MV-4-11 (cell line): ENCODE measurements at places on chromosomes 12 and 14.

GRCh38 chr14:61112506-61112905 is 131.5 kb downstream of the SLC38A6 start:
- DNase-seq, result no peak

DNA sequence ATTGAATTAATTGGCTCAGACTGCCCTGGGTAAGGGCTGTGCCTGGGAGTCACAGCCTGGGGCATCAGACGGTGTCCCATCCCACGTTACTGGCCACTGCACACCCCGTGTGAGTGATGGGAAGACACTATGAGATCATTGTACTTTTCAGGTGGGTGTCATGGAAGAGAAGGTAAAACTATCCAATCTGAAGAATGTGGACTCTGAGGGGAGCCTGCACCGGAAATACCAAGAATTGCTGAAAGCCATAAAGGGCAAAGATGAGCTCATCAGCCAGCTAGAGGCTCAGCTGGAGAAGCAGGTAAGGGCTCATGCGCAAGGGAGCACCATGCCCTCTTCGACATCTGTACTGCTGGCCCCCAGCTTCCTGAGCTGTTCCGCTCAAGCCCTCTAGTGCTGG is 24.0 kb downstream of the PLEKHH1 start:
- no peak for DNase-seq

GRCh38 chr12:53044052-53044581 is 5.7 kb upstream of the TNS2 start:
- DNase-seq, result peak; percentile 9

GRCh38 chr12:49966511-49967041 is 4.9 kb downstream of the AQP5 start:
- no peak for DNase-seq

- no peak for DNase-seq
Observed at GRCh38 chr12:81255456-81255855, 177.6 kb downstream of the ACSS3 start.

- DNase-seq, result no peak
Observed at GRCh38 chr12:26817183-26817591, 15.8 kb downstream of the ITPR2 start.

GRCh38 chr12:5548152-5548943 is 116.4 kb downstream of the NTF3 start:
- no peak for DNase-seq

- DNase-seq, result peak; percentile 67
Observed at GRCh38 chr12:57590864-57591781, at the start of gene PIP4K2C. PIP4K2C (plus strand) TSS chr12:57591192; CDS start chr12:57591290, 98 bp downstream.

DNA sequence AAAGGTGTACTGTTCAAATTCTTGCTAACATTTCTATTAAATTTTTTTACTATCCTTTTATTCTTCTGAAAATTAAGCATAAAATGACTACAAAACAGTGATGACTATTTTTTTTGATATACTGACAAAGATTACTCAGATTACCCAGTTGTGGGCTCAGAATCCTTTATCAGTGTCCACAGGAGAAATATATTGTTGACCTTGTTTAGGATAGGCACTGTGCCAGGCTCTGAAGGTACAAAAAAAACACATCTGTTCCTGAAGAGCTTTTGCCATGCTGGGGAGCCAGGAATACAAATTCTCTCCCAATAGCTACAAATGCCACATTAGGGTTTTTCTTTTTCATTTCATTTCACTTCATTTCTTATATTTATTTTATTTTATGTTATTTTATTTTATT is 26.9 kb upstream of the GCH1 start:
- DNase-seq, result no peak

- peak; percentile 34 for DNase-seq
Observed at GRCh38 chr12:104877103-104877705, 80.9 kb downstream of the SLC41A2 start.

- no peak for DNase-seq
Observed at GRCh38 chr14:69214393-69214792, 23.1 kb downstream of the EXD2 start.

DNA sequence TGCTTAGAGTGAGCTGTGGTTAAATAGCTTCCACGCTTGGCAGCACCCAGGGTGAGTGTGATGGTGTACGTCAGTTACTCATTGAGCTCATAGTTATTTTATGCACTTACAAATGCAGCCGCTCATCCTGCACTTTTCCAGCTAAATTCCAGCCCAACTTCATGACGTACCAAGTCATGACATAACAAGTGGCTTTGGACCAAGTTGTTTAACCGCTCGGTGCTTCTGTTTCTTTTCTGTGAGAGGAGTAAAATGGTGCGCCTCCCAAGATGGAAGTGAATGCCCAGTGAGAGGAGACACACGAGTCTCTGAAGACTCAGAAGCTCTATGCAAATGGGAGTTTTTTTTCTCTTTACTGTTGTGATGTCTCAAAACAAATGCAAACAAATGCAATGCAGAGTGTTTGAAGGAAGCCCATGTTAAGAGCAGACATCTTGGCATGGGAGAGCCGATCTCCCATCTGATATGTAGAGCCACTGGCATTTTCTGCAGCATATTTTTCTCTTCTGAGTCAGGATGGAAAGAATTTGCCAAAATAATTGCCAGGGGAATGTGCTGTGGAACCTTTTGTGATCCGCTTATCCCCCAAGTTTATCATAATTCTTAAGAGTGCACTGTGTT is 72.2 kb downstream of the FBXW8 start:
- no peak for DNase-seq

DNA sequence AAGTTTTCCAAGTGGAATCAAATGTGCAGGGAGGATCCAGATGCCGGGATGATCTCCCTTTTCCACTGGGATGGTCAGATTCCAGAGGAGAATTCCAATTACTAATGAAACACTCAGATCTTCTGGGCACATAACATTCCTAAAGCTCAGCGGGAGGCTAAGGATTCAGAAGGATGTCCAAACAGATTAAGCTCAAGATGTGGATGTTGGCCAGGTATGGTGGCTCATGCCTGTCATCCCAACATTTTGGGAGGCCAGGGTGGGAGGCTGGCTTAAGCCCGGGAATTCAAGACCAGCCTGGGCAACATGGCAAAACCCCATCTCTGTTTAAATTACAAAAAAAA is 62.0 kb upstream of the PNMA1 start:
- no peak for DNase-seq

DNA sequence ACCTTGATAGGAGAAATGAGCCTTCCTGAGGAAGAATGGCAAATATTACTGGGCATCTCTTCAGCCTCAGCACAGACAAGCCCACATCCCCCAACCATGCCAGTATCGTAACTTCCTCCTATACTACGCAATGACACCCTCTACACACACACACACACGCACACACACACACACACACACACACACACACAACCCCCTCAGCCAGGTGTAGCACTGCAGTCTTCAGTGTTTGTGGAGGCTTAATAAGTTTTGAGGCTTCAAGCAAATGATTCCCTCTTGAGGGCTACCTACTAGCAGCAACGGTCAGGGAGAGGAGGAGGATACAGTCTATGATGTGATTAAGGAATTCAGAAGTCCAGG is 1.6 kb downstream of the DGKA start:
- peak; percentile 42 for DNase-seq

- no peak for DNase-seq
Observed at GRCh38 chr12:108237272-108237671, 101.8 kb downstream of the CMKLR1 start.

DNA sequence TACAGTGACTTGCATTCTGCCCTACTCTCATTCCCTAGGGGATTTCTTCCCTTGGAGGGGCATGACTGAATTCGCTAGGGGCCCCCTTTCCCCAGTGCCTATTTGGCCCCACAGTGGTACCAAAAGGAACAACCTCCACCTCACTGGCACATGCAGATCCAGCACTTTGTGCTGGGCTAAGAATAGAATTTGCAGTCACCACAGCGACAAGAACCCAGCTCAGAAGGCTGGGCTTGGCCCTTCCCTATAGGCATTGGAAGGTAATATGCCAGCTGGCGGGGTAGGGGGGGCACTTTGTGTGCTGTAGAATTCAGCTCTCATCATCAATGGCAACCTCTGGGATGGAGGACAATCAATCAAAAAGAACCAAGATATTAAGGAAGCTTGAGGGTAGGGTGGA is 13.9 kb downstream of the BAZ2A start:
- DNase-seq, result no peak

- no peak for DNase-seq
Observed at GRCh38 chr12:122244565-122245371, 18.9 kb upstream of the DIABLO start.

DNA sequence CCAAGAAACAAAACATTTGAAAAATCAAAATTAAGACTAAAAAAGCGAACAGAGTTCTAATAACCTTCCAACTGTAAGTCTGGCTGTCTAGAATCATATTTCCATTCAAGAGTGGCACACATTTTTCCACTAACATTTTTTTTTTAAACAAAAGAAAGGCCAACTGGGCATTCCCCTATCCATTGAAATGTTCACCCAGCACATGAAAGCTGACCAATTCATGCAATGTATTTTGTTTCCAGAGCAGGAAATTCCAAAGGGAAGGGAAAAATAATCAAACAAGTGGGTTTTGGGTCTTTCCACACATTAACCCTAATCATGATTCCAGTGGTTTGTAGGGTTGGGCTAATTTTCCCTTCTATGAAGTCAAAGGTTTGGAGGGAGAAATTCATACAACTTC is 206.5 kb downstream of the CALM1 start:
- DNase-seq, result no peak

DNA sequence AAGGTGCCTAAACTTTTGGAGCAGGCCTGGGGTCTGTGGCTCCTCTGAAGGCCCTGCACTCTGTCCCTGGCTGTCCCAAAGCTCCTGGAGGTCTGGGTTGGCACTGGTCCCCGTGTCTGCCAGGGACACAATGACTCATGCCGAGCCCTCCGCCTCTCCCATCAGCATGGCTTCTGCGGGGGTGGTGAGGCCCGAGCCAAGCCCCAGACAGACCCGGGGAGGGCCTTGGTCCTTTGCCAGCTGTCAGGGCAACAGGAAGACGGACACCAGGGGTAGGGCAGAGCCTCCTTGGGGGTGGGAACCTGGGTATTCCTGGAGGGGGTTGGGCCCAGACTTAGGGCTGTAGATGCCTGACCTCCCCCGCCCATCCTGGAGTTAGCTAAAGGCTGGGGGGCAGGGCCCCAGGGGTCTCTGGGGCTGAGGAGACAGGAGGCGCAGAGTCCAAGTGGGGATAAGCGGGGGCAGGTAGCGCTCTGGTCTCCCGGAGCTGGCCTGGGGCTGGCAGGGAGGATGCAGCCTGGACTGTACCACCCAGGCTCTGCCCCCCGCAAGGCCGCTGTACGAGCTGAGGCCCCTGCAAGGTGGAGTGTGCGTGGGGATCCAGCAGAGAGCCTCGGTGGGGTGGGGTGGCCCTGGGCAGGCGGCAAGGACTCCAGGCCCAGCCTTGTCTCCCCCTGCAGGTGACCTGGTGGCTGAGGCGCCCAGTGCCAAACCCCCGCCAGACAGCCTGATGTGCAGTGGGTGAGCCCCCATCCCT is 16.4 kb upstream of the PUS1 start:
- DNase-seq, result no peak

- DNase-seq, result peak; percentile 41
Observed at GRCh38 chr12:93163260-93164036, 214.3 kb upstream of the NUDT4 start.

DNA sequence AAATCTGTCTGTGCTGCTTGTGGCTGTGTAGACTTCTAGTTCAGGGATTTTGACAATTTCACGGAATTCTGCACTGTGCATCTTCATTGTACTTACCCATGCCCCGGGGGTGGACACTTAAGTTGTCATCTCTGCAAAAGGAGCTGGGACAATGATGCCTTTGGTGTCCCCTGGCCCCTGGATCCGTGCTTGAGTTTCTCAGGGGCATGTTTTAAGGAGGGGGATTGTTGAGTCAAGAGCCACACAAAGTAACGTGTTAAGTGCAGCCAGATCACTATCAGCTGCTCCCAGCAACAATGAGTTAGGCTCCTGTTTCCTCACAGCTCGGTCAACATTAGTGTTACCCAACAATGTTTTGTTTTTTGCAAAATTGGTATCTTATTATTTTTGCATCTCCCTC is 305.0 kb upstream of the DIO3 start:
- DNase-seq, result no peak

GRCh38 chr12:90058704-90059103 is 350.1 kb upstream of the ATP2B1 start:
- no peak for DNase-seq

- DNase-seq, result peak; percentile 43
Observed at GRCh38 chr12:119666226-119666795, 1.6 kb upstream of the PRKAB1 start.

DNA sequence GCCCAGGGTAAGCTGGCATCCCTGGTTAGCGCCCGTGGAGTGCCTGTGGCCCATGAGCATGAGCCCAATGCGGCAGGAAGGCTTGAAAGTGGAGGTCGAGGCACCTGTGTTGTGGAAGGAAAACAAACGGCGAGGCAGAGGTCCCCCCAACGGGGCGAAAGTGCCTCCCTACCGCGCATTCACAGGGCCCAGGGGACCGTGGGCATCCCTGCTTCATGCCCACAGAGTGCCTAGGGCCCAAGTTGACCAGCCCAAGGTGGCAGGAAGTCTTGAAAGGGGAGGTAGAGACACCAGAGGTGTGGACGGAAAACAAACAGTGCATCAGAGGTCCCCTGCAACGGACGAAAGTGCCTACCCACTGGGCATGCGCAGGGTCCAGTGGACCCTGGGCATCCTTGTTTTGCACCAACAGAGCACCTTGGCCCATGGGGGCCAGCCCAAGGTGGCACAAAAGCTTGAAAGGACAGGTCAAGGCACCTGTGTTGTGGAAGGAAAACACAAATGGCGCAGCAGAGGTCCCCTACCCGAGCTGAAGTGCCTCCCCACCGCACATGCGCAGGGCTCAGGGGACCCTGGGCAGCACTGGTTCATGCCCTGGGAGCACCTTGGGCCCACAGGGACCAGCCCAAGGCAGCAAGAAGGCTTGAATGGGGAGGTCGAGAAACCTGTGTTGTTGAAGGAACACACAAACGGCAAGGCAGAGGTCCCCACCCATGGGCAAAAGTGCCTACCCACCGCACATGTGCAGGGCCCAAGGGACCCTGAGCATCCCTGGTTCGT is 377.5 kb downstream of the ALG10 start:
- no peak for DNase-seq

- DNase-seq, result no peak
Observed at GRCh38 chr12:12819752-12820311, 6.7 kb downstream of the DDX47 start.

GRCh38 chr14:19917955-19918518 is 2.4 kb upstream of the OR4K5 start:
- no peak for DNase-seq

DNA sequence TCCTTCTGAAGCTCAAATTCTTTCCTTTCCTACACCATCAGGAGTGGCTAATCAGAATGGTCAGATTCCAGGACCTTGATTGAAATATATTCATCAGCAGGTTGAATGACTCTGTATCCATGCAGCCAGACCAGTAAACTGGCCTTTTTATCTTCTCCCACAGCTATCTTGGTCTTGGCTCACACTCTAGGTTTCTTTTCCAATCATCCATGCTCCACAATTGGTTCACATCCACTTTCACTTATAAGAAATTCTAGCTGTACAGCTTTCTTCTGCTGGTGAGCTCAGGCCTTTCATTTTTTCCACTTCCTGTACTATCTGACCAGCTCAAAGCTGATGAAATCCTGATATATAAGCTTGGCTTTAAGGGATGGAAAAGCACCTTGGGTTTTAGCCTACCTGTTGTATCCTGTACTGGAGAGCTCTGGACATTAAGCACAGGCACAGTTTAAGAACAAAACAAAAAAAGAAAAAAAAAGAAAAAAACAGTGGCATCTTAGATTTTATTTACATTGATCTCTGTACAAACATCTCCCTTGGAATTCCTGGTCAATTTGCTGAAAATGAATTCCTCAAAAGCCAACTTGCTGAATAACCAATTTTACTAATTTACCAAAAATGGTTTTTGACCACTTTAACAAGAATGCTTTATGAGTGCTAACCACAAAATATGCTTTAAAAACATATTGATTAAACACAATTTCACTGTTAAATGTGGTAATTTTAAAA is 91.6 kb upstream of the PAWR start:
- DNase-seq, result peak; percentile 18
